ENCODE measurements at places on chromosomes 11 and 22. TPM values are rescaled to one million over a fixed set of nuclear protein-coding genes. Genes with fewer than 3 reads are reported as not detected.

GRCh38 chr22:22576244-22576988 is 17.4 kb upstream of the PRAME start:
- DNase-seq, result peak; percentile 44

GRCh38 chr22:37018815-37019308 is 385 bp downstream of the TST start:
- peak; percentile 39 for DNase-seq

GRCh38 chr22:37639070-37639760 is at the start of gene SH3BP1:
Gene SH3BP1 (plus strand): TSS chr22:37639669. CDS start chr22:37639788, 119 bp downstream.
- DNase-seq, result peak; percentile 53

- DNase-seq, result no peak
Observed at GRCh38 chr11:86930957-86931547, 24.1 kb downstream of the FZD4 start.

GRCh38 chr11:118652681-118653181 is 26.7 kb downstream of the TREH start:
- DNase-seq, result no peak

DNA sequence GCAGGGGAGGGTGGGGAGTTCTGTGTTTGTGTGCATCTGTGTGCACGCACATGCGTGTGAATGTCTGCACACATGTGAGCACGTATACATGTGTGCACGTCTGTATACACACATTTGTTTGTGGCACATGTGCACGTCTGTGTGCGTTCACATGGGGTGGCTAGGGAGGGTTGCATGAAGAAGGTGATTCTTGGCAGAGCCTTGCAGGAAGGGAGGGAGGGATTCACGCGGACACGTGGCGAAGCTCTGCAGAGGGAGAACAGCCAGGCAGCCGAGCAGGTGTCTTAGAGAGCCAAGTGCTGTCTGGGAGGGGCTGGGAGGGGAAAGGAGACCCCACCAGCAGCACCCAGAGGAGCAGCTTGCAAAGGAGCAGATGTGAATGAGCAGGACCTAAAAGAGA is 372.1 kb downstream of the BRD1 start:
- no peak for DNase-seq

GRCh38 chr11:102685754-102686153 is 19.8 kb downstream of the MMP27 start:
- no peak for DNase-seq

DNA sequence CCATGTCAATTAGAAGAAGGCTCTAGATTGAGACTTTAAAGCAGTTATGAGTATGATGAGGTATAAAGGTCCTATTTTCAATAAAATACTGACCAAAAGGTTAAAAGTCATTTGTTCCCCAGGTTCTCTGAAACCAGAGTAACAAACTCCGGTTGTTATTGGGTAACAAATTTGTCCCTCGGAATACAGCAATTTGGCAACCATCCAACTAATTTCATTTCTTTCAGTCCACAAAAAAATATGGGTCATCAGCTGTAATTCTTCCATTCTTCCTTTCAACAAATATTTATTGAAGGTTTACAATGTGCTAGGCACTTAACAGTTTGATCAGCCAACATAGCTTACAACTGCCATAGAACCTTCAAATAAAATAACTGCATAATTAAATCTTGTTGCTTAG is 79.9 kb downstream of the TTC28 start:
- DNase-seq, result no peak

DNA sequence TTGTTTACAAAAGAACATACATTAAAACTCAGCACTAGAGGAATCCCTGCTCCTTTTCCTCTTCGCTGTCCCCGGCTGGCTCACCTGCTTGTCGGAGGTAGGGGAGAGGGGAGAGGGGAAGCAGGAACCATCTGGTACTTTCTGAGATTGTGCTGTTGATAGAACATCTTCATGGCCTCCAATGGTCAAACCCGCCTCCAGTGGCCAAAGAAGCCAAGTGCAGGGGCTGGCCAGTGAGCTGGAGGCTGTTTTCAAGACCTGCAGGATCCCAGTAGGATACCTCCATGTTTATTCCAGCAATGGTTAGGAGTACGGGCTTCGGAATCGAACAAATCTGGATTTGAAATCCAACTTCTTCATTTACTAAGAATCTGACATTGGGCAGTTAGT is 92.6 kb downstream of the PKNOX2 start:
- no peak for DNase-seq

The IGSF9B gene
- 6.7 TPM for polyA plus RNA-seq

The CARS1 gene
- 14.8 TPM for polyA plus RNA-seq

The RCOR2 gene
- polyA plus RNA-seq, result 5.4 TPM
